ENCODE measurements at places on chromosomes 12 and 14. TPM values are rescaled to one million over a fixed set of nuclear protein-coding genes. Genes with fewer than 3 reads are reported as not detected.

- DNase-seq, result no peak
Observed at GRCh38 chr12:25811656-25812126, 146.8 kb upstream of the RASSF8 start.

DNA sequence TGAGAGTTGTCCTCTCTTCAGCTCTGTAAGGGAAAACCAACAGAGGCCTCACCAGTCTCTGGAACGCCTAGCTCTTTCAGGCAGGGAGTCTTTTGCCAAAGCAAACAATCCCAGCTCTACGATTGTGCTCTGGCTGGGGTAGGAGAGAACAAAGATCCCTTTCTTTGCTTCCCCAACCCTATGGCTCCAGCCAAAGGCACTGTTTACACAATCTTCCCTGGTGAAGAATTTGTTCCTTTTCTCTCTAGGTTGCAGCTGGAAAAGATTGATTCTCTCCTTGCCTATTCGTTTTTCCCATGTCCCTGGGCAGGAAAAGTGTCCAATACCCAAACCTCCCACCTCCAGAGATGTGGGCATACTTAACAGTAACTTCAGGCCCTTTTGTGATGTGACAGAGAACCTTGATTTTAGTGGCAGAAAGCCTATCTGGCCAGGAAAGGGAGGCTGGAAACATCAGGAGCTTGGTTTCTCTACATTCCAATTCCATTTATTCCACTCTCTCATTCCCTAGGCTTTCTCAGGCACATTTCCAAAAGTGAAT is 16.8 kb downstream of the ATP5MC2 start:
- DNase-seq, result no peak

DNA sequence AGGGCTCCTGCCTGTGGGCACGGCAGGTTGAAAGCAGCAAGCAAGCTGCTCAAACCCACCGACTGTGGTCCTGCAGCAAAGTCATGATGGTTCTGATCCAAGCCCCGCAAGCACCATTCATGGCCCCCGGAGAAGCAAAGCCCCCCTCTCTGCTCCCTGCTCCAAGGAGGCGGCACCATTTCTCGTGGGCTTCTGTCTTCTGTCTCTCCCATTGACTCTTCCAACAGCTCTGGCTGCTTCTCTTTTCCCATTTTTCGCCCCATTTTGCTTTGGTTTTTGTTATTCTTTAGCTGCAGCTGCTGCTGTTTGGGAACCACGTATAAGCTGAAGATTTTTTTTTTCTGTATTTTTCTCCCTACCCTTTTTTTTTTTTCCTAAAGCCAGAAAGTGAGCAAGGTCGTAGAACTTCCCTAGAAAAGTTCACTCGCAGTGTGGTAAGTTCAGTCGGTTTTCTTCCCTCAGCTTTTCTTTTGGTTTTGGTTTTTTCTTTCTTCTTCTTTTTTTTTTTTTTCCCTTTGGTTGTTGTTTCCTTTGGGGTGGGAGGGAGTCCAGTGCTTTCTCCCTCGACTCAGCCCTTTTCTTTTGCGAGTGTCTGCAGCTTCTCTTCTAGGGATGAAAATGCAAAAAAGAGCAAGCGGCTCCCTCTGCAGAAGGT is 354.1 kb downstream of the DPF3 start:
- no peak for DNase-seq

DNA sequence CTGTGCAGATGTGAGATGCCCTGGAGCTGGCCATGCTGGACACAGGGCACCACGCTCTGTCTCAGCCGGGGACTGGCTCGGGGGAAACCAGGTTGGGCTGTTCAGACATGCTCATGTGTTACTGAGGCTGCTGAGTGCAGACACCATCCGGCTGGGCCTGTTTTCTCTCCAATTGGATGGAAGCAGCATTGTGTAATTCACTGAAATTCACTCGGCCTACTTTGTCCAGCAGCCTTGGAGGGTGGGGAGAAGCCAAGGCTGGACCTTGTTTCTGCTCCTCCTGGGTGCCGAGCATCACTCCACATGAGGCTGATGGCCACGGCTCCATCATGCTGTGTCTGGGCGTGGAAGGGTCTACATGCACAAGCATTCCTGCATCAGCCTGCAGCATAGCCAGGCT is 130.7 kb downstream of the SMOC1 start:
- DNase-seq, result no peak

Gene MDGA2
- not detected for total RNA-seq

DNA sequence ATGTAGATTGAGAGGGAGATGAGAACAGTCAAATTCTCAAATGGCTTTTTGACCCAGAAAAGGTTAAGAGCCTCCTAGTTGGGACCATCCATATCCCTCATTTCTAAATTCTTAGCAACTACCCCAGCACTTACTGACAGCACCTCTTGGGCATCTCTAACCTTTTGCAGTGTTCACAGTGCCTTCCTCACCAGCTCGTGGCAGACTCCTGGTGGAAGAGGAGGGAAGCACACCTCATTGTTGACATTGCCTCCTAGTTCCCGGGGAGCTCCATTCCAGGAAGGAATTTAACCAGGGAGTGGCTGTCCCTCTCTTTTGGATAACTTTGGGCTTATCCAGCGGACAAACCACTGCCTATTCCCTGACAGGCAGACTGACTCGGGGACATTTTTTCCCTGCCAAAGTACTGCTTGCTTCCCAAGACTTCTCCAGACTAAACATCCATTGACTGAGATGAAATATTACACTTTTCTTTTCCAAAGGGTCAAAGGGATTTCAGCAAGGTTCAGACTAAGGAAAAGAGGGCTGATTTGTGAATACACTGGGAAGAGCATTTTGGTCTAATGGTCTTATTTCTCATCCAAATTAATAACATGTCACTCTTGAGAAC is 9.0 kb upstream of the OR6J1 start:
- peak; percentile 78 for DNase-seq

DNA sequence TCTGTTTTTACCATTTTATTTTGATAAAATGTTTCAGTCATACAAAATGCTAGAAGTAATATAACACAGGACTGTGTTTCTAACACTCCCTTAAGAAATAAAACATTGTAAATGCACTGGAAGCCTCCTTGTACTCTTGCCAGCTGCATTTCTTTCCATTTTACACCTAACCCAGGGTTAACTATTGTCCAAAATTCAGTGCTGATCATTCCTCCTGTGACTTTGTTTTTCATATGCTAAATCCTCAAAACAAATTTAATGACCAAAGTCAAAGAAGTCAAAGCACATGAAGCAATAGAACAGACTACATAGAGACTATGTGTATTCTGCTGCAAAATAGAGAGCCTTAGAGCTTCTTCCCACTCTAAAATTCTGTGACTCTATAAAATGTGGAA is 420.3 kb upstream of the PRICKLE1 start:
- no peak for DNase-seq

GRCh38 chr14:73810478-73811163 is 41.0 kb upstream of the PTGR2 start:
- DNase-seq, result no peak

Gene AGAP2
- 28.0 TPM for total RNA-seq

GRCh38 chr12:88681271-88681670 is 101.0 kb upstream of the KITLG start:
- no peak for DNase-seq

Gene DLK1
- total RNA-seq, result not detected

Gene DPPA3
- not detected for total RNA-seq

GRCh38 chr12:29220632-29221336 is 71.7 kb downstream of the FAR2 start:
- no peak for DNase-seq

DNA sequence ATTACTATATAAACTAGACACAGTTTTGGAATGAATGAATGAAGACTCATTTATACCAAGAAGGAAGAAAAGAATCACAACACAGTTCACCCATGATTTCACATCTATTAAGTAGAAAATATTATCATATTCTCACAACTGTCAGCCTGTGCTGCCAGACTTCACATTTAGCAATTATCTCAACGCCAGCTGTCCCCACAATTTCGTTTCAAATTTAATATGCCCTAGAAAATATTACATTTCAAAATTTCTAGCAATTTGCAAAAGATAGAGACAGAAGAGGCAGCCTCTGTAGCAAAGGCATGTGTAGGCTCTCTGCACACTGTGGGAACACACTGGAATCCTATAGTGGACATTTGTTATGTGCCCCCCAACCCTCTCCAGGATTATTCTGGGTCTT is 83.6 kb downstream of the ANKS1B start:
- no peak for DNase-seq

Gene TAS2R42
- total RNA-seq, result not detected

Gene SLCO1B1
- not detected for total RNA-seq

GRCh38 chr12:75825686-75826085 is 205.9 kb downstream of the PHLDA1 start:
- DNase-seq, result no peak

Gene KRT81
- not detected for total RNA-seq

DNA sequence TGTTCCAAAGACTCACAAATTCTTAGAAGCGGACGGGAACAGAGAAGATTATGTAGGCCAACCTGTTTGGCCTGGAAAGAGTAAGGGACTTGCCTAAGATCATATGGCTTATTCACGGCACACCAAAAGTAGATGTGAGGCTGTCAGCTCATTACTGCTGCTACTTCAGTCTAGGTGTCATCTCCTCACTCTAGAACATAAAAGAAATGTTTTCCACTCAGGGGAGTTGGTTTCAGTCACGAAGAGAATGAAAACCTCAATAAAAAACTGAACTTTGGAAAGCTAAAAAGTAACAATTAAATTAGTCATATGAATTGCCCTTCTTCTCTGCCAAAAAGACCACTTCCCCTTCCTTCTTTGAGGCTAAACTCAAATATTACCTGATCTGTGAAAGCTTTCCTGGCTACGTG is 658 bp upstream of the CEP128 start:
- peak; percentile 43 for DNase-seq

- DNase-seq, result no peak
Observed at GRCh38 chr12:14924541-14924940, 13.8 kb downstream of the ERP27 start.

Gene TEX52
- not detected for total RNA-seq

GRCh38 chr14:83096092-83096491 is 1562.4 kb upstream of the SEL1L start:
- DNase-seq, result no peak

- no peak for DNase-seq
Observed at GRCh38 chr12:89432396-89432795, 80.1 kb upstream of the DUSP6 start.

Gene MYL6
- 841 TPM for total RNA-seq

- no peak for DNase-seq
Observed at GRCh38 chr12:130970165-130970907, 16.6 kb downstream of the ADGRD1 start.

DNA sequence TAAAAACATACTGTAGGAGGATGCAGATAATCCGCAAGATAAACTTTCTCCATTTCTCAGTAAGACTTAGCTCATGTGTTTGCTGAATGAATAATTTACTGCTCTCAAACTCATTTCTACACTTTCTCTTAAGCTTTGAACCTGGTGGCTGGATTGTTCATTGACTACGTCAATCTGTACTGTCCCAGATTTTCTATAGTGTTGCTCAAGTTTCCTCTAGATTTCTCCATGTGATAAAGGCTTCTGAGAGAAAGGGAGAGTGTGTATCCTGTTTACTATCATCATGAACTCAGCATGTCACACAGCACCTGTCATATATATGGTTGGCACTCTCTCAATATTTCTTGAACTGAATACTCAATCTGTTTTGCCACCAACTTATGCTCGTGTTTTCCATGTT is 518.0 kb upstream of the TBX3 start:
- DNase-seq, result no peak

- no peak for DNase-seq
Observed at GRCh38 chr14:102630405-102630804, 38.0 kb downstream of the RCOR1 start.

- DNase-seq, result no peak
Observed at GRCh38 chr12:78384541-78384940, 480.0 kb upstream of the SYT1 start.

Gene SERPINA6
- total RNA-seq, result not detected

Gene DGLUCY
- 49.2 TPM for total RNA-seq

- no peak for DNase-seq
Observed at GRCh38 chr14:59213368-59214315, 25.2 kb downstream of the DAAM1 start.

Gene ALDH1L2
- 14.3 TPM for total RNA-seq

GRCh38 chr14:106377432-106377831 is 851.0 kb downstream of the TMEM121 start:
- no peak for DNase-seq

Gene OR8S1
- not detected for total RNA-seq

Gene WNT1
- not detected for total RNA-seq

Gene ENDOU
- not detected for total RNA-seq

- no peak for DNase-seq
Observed at GRCh38 chr14:99063620-99064225, 208.3 kb downstream of the BCL11B start.

Gene PRKD1
- total RNA-seq, result not detected
